ENCODE measurements at places on chromosomes 7 and 10.

- DNase-seq = no peak
Measured at GRCh38 chr7:75546237-75547015, 54.3 kb downstream of the SPDYE5 start.

- DNase-seq = no peak
Measured at GRCh38 chr7:7318601-7319000, 136.3 kb downstream of the C1GALT1 start.

- DNase-seq = no peak
Measured at GRCh38 chr10:55058800-55059199, 257.8 kb upstream of the PCDH15 start.

GRCh38 chr7:36920433-36920832 is 196.1 kb upstream of the AOAH start:
- no peak for DNase-seq

GRCh38 chr10:66307826-66308225 is 618.0 kb upstream of the LRRTM3 start:
- DNase-seq = no peak

- no peak for DNase-seq
Measured at GRCh38 chr10:9811601-9812000, 1206.1 kb upstream of the CELF2 start.

- peak; percentile 22 for DNase-seq
Measured at GRCh38 chr7:23672033-23672432, 8.0 kb upstream of the FAM221A start.

GRCh38 chr10:106830471-106830870 is 334.0 kb downstream of the SORCS1 start:
- no peak for DNase-seq

DNA sequence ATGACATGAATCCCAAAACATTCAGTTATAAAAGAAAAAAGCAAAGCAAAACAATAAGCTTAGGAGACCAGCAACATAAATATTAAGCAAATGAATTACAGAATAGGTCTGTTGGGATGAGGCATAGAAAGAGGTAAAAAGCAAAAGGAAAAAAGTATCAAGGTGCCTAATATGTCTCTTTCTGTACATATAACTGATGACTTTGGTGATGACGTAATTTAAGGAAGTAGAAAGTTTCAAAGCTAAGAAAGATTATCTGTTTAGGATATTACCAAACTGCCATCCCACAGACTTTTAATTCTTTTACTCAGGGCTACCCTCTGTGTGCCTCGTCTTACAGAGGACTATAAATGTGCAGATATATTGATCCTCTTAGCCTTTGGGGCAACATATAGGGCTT is 1066.5 kb downstream of the SORCS3 start:
- no peak for DNase-seq

- DNase-seq = no peak
Measured at GRCh38 chr7:155405399-155406318, 52.3 kb upstream of the EN2 start.

DNA sequence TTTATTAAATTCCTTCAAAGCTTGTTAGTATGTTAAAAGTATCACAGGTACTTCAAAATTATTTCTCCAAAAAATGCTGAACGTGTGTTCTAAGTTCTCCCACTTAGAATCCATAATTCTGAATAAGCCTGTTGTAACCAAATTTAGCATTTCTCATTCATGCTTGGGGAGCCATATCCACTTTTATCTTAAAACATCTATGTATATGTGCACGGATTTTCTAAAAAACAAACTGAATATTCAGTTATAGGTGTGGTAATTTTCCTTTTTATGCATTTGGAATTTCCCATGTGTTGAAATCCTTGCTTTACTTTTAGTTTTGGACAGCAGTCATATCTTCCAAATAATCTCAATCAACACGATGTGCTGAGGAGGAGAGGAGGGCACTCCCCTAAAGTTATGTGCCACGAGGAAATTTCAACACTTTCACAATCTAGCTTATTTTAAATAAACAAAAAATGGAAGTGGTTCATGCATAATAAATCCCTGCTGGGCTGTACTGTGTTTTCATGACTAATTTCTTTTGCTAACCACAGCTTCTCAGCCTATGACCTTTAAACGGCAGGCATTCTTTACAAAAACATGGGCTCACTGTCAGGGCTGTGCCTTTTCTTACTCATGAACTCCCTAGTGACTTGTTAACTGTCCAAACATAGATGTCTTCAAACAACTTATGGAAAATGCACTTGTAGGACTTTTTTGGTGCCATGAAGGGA is 380.3 kb upstream of the SEMA3C start:
- peak; percentile 98 for DNase-seq

DNA sequence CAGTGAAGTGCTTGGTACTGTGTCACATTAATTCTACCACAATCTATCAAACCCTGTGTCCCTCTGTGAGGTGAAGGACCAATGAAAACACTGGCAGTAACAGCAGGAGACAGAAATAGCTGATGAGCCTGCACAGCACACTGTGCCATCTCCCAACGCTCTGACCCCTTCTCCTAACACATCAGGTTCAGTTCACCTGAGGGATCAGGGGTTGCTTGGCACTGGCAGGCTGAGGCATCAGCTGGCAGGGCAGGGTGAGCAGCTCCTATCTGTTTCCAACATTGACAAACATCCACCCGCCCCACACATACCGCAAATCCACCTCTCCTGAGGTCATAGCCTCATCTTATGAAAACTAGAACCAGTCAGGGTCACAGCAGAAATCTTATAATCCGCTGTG is 120.9 kb downstream of the ICA1 start:
- no peak for DNase-seq

GRCh38 chr7:115782696-115783490 is 247.7 kb downstream of the TFEC start:
- DNase-seq = no peak

GRCh38 chr10:68105820-68106219 is 3.5 kb upstream of the MYPN start:
- peak; percentile 43 for DNase-seq

GRCh38 chr7:116501425-116502167 is 2.1 kb downstream of the CAV2 start:
- DNase-seq = no peak

DNA sequence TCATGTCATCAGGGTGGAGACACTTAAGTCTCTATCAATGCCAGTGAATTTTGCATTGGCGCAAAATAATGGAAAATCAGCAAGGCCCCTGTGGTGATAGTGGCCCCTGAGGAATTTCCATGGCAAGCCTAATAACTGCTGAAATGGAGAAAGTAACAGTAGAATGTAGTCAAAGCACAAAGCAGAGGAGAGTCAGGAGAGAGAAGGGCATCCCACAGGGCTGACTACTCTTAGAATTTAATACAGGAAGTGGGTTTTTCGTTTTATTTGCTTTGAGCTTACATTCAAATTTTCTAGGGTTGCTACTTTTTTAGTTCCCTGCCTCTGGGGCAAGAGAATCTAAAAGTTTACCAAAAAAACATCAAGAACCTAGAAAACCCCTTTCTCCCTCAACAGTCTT is 39.0 kb downstream of the BZW2 start:
- no peak for DNase-seq

All from mesenchymal stem cell (in vitro differentiated cells and primary cell).